ENCODE measurements at places on chromosomes 4 and X. TPM values are rescaled to one million over a fixed set of nuclear protein-coding genes. Genes with fewer than 3 reads are reported as not detected.

Gene DGKK
- total RNA-seq, result not detected

Gene KLHL4
- 19.2 TPM for total RNA-seq

Gene MAOB
- not detected for total RNA-seq

Gene RADX
- total RNA-seq, result 0.33 TPM

Gene EFNB1
- 184 TPM for total RNA-seq

Gene BEX5
- total RNA-seq, result 3.5 TPM

Gene MAGEA12
- total RNA-seq, result not detected

Gene P2RY4
- total RNA-seq, result not detected

Gene FAM199X
- total RNA-seq, result 14.1 TPM

Gene CRMP1
- total RNA-seq, result 0.05 TPM

Gene DSPP
- not detected for total RNA-seq

Gene MGAT4D
- total RNA-seq, result not detected

Gene UPF3B
- 1.7 TPM for total RNA-seq

Gene SNX25
- total RNA-seq, result 13.0 TPM

Gene FATE1
- not detected for total RNA-seq

Gene IL9R
- not detected for total RNA-seq

Gene ALB
- not detected for total RNA-seq

Gene GUCY1B1
- 0.39 TPM for total RNA-seq

Gene SPANXB1
- not detected for total RNA-seq

Gene WDR13
- 155 TPM for total RNA-seq

Gene PITX2
- 0.07 TPM for total RNA-seq

Gene ARR3
- total RNA-seq, result not detected

Gene RTL5
- total RNA-seq, result 0.44 TPM

Gene ARHGAP36
- total RNA-seq, result not detected

Gene HSD17B11
- 29.9 TPM for total RNA-seq

Gene GSX2
- not detected for total RNA-seq

Gene NSUN7
- 0.87 TPM for total RNA-seq

Gene SLIT2
- total RNA-seq, result 2.4 TPM

Gene BRS3
- not detected for total RNA-seq

Gene ADH1C
- not detected for total RNA-seq

Gene SLITRK2
- total RNA-seq, result not detected

Gene ITIH6
- not detected for total RNA-seq

Gene GAGE12H
- total RNA-seq, result not detected

Gene CDKL2
- total RNA-seq, result not detected

Gene GRPR
- total RNA-seq, result not detected

Gene PDCL2
- not detected for total RNA-seq

Gene KDR
- total RNA-seq, result 183 TPM

Gene RPS6KA6
- total RNA-seq, result 0.15 TPM

Gene ZRSR2
- 4.9 TPM for total RNA-seq

Gene POF1B
- 0.84 TPM for total RNA-seq

Gene USP51
- 0.79 TPM for total RNA-seq

Gene AREG
- 0.74 TPM for total RNA-seq

Gene CTAG2
- not detected for total RNA-seq

Gene GNRHR
- not detected for total RNA-seq

Gene CPZ
- not detected for total RNA-seq

Gene NPY1R
- total RNA-seq, result not detected

All from mammary microvascular endothelial cell (primary cell).